ENCODE measurements at places on chromosomes 7 and 10.

DNA sequence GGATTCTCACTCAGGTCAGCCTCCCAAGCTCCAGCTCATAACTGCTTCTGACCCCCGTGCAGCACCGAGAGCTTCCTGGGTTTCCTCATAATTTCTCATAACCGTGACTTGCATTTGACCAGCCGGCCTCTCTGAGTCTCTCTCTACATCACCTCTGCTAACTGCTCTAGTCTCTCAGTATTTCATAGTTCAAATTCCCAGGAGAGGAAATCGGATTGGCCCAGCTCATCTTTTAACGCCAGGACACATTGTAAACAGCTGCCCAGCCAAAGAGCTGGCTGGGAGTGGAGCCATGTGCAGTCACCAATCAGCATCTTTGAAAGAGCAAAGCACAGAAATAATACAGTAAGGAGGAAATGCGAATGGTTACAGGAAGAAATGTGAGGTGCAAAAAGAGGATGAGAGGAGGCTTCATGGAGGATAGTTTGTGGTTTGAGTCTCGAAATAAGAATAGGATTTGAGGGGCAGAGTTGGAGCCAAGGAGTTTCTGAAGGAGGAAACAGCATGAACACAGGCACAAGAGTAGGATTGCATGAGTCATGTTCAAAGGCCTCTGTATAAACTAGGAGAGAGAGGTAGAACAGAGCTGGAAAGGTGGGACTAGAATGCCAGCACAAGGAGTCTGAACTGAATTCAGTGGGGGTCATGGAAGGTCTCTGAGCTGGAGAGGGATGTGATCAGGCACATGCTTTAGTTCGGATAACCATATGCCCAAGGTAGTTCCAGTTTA is 15.2 kb upstream of the LBX1 start:
- no peak for DNase-seq

DNA sequence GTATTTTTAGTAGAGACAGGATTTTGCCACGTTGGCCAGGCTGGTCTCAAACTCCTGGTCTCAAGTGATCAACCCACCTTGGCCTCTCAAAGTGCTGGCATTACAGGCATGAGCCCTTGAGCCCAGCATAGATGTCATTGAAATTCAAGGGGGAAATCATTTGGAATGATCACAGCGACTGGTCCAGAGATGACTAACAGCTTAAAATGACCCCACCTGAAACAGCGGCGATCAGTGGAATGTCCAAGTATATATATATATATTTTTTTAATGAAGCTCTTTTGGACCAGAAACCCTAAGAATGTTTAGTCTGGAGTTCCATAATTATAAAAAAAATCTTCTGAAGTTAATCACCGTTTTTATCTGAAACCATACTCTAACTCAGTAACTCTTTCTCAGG is 12.5 kb upstream of the AKR1E2 start:
- no peak for DNase-seq

DNA sequence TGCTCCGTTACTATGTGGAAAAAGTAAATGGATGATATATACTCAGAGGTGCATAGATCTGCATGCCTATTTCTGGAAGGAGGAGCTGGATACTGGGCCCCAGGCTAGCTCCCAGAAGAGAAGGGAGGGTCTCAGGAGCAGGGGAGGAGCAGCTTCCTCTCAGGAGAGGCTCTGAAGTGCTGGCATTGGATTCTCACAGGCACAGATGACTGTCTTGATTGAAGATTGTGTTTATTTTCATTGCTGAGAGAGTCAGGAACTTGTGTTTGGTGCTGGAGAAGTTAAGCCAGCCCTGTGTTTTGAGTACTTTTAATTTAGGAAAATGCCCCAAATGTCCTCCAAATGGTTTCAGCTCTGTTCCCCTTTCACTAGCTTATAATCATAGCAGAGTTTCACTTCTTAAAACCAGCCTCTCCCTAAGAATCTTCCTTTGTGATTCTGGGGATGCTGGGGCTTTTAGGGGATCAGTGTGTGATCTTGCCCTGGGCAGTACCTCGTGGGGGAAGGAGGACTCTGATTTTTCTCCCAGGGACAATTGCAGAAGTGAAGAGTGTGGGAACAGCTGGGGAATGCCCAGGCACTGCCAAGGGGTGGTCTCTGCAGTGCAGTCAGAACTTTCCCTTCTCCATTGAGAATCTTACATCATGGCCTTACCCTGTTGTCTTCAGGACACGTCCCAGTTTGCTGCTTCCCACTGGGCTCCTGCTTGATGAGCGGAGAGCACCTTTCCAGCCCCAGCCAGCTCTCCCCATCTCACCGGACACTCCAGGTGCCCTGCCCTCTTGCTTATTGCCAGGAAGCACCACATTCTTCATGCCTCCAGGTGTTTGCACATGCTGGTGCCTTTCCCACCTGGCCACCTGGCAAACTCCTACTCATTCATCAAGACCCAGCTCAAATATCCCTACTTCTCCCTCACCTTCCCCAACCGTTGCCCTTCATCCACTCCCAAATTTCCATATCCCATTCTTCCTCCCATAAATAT is 102.8 kb downstream of the ARHGAP22 start:
- DNase-seq = no peak

GRCh38 chr10:91761721-91762120 is 36.5 kb upstream of the TNKS2 start:
- DNase-seq = no peak

DNA sequence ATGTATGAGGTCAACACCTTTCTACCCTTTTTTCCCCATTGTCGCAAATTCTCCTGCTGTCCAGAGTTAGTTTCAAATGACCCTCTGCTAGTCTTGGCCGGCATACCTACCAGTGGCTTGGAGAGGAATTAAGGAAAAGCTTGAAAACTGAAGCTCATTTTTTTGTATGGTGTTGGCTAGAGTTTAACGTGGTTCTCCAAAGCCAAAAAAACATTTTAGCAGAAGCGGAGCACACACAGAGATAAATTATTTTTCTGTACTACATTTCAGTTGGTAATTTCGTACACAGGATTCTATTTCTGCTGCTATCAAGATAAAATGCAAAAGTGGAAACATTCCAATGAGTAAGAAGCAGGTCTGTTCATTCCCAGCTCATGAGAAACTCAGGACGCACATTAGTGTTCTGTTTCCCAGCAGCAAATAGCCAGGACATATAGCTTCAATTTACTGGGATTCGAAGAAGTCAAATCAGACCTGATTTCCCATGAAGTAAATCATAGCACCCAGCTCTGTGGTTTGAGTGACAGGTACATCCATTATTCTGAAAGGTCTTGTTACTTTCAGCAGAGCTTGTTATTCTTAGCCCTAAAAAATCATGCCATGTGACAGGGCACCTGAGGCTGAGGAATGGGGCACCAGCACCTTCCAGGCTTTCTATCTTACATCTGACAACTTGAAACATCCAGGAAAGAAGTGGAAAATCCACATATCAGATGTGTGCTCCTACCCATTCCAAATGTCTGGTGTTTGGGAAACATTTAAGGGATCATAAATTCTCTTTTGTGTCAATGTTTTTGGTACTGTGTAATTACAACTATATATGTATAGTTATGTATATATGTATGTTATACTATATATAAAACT is 215.9 kb upstream of the C7orf33 start:
- DNase-seq = no peak

- DNase-seq = no peak
These were observed 19.1 kb upstream of the HABP2 start for GRCh38 chr10:113533801-113534200.

- DNase-seq = no peak
These were observed 45.1 kb upstream of the PPP2R2D start for GRCh38 chr10:131855461-131856401.

GRCh38 chr7:151094675-151095074 is 8.4 kb downstream of the AGAP3 start:
- DNase-seq = no peak

DNA sequence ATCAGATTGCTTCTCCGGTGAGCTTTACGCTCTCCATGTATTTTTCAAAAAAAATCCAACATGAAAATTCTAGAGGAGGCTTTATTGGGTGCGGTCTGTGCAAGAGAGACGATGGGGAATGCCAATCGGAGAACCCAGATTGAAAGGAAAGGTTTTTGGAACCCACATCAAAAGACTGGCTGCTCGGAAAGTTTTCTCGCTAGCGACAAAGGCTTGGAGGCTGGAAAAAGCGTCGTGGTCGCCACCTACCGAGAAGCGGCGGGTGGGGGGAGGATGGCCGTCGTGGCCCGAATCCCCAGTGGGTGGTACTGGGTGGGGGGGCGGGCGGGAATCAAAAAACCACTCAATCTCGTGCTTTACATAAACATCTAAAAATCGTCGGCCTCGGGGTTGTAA is 1.1 kb upstream of the GTF2I start:
- no peak for DNase-seq

DNA sequence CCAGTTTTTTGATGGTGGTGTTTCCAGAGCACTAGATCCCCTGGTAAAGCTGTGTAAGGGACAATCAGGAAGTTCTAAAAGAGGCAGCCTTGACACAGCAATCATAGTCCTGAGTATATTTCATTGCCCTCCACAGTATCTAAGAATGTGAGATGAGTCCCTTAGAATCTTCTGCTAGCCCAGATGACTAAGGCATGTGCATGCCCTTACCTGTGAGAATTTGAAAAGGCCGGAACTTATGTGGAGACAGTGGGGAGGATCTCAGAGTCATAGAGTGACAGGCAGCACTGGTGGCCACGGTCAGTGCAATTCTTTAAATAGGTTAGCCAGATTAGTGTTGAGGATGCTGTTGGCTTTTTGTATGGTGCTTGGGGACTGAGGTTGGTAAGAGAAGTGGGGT is 361.4 kb upstream of the VSTM2A start:
- DNase-seq = no peak

DNA sequence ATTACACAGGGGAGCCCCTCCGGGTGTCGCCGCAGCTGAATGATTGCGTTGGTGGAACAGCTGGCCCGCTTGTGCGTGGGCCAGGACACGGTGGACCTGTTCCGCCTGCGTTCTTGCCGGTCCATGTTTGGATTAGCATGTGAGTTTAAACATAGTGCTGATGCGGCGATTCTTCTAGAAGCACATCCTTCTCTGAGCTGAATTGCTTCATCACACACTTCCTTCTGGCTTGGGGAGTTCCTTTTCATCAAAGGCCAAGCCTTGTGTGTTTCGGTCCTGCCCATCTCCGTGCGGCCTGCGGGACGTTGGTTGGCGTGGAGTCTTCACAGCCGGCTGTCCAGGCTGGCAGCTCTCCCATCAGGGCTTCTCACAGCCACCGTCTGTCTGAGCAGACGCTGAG is 45.5 kb upstream of the SLC29A4 start:
- no peak for DNase-seq

DNA sequence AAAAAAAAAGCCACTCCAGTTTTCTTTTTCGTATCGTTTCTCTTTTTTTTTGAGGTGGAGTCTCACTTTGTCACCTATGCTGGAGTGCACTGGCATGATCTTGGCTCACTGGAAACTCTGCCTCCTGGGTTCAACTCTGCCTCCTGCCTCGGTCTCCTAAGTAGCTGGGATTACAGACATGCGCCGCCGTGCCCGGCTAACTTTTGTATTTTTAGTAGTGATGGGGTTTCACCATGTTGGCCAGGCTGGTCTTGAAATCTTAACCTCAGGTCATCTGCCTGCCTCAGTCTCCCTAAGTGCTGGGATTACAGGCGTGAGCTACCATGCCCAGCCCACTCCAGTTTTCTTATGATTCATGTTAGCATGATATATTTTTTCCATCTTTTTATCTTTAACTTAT is 92.7 kb downstream of the ANKRD61 start:
- DNase-seq = no peak

- DNase-seq = no peak
These were observed 16.7 kb downstream of the PRTFDC1 start for GRCh38 chr10:24935504-24936292.

GRCh38 chr7:21547501-21547900 is 4.7 kb downstream of the DNAH11 start:
- no peak for DNase-seq

- DNase-seq = no peak
These were observed 9.3 kb downstream of the OSBPL3 start for GRCh38 chr7:24970676-24971075.

DNA sequence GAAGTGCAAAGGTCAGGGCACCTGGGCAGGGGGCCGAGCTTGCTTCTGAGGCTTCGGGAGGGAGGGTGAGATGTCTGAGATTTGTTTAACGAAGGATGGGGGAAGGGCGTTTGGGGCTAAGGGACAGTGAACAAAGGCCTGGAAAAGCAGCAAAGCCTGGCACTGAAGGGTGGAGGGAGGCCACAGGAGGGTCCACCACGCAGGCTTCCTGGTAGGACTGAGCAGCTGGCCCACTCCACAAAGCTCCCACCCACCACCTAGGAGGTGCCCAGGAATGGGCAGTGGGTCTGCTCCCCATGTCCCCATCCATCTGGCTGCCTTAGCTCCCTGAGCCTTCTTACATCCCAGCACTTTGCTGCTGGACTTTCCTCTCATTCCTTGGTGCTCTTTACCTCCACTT is 39.4 kb upstream of the CXCL12 start:
- DNase-seq = no peak

DNA sequence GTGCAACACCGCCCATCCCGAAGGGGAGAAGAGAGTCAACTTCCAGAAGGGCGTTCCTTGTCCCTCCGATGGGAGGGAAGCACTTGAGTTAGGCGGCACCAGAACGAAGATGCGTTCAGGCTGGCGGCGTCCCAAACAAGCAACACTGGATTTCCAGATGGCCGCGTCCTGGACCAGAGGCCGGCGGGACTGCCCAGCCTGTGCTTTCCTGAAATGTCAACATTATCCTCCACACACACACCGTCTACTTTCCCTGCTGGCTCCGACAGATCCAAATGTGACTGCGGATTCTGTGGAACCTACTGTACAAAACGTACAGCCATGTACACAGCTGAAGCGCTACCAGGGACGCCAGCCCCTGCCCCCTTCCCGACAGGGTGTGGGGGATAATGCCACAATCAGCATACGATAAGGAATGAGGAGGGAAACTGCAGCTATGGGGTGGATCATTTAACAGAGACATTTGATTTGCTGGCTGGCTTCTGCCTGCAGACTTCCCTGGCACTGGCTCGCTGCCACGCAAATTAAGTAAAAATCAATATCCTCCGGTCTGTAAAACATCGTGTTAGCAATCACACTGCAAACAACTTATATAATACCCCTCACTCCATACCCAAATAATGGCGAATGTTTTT is 82.1 kb downstream of the ZRANB1 start:
- DNase-seq = no peak

GRCh38 chr7:137967143-137968018 is 34.5 kb downstream of the CREB3L2 start:
- DNase-seq = no peak

DNA sequence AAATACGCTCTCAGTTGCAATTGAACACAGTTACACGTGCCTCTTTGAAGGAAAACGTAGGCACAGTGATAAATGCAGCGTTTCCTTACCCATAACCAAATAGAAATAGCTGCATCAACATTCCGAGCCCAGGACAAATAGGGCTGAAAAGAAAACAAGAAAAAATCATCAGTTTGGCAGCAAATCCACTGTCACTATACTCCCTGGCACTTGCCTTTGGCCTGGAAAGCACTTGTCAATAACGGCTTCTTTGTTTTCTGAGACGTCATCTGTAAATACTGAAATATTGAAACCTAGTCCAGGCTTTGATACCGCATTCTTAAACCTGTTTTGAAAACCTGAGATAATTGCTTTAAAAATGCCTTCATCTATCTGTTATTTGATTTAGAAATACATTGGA is 167.2 kb upstream of the AKR1E2 start:
- DNase-seq = no peak

GRCh38 chr10:131102676-131103075 is 208.8 kb downstream of the TCERG1L start:
- no peak for DNase-seq

- DNase-seq = no peak
These were observed 114.0 kb upstream of the HGF start for GRCh38 chr7:81883801-81884393.

Data from astrocyte of the cerebellum (primary cell).